ENCODE measurements at places on chromosomes 2 and 18.

DNA sequence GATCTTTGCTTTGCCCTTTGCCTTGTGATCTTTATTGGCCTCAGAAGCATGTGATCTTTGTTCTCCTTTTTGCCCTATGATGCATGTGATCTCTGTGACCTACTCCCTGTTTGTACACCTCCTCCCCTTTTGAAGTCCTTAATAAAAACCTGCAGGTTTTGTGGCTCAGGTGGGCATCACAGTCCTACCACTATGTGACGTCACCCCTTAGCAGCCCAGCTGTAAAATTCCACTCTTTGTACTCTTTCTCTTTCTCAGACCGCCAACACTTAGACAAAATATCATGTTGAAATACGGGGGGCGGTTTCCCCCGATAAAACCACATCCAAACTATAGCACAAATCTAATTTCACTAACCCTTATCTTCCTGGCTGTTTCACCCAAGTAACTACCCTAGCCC lies 76.7 kb upstream of the RAPGEF4 start:
- no peak for DNase-seq

GRCh38 chr2:28997237-28997846 lies 16.2 kb downstream of the TOGARAM2 start:
- DNase-seq, result no peak

DNA sequence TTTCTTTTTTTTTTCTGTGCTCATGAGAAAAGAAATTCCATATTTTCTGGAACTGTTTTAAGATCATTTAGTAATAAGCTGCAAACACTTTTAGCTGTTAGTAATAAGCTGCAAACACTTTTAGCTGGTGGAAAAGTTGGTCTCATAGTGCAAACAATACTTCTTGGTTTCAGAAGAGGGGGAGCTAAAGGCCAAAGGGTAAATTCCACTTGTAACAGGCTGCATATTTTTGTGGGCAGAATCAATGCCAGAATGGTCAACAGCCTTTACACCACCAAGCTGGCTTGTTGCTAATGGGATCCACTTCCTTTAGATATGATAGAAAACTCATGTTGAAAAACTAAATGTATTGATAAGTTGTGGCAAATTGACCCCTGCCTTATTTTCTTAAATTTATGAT lies 356.8 kb downstream of the NR4A2 start:
- DNase-seq, result no peak

DNA sequence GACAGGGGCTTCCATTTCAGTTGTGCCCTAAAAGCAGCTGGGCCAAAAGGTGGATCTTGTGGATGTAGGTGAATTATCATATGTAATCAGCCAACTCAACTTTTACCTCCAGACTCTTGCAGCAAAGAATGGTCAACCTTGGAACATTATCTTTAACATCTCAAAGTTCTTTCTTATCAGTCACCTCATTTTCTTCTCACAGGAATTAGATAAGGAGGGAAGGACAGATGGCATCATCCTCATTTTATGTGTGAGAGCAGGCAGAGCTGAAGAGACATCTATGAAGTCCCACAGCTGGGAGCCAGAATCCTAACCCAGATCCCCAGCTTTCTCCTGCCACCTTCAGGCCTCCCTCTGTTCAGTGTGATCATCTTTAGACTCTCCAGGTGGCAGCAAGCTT lies 182.1 kb downstream of the MGAT5 start:
- no peak for DNase-seq

DNA sequence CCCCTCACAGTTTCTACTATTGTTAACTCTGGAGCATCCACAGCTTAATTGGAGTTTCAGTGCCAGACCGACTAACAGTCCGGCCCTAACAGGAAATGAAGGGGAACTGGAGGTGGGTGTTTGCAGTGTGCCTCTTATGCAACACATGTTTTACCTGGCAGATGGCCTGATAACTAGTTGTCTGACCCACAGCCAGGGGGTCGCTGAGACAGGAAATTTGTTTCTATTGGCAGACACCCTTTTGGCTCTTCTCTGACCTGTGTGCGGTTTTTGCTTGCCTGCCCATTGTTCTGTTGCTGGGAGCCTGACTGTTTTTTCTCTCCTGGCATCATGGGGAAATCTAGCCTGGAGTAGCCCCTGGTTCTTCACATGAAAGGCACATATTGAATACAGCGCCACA lies 1329.8 kb downstream of the DSC3 start:
- no peak for DNase-seq

- DNase-seq, result no peak
Observed at GRCh38 chr2:43950383-43951008, 45.3 kb downstream of the LRPPRC start.

- DNase-seq, result peak; percentile 14
Observed at GRCh38 chr18:57837917-57838548, 34.9 kb upstream of the ATP8B1 start.

DNA sequence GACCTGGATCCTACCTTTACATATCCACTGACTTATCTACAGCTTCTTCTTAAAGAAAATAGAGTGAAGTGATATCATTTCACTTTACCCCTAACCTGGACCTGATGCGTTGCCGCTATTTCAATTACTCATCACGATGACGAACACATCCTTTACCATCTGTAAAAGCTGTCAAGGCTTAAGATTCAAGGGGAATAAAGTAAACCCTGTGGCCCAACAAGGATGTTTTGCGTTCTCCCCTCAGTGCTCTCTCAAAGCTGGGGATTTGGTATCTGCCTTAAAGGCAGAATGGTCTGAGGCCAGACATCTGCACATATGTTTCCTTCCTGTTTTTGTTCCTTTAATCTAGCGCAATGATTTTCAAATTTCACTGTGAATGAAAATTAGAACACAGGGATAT lies 100.1 kb upstream of the KLF7 start:
- no peak for DNase-seq

- DNase-seq, result no peak
Observed at GRCh38 chr18:27428716-27429475, 243.8 kb upstream of the CHST9 start.

- DNase-seq, result no peak
Observed at GRCh38 chr2:100237163-100237562, 85.1 kb downstream of the LONRF2 start.

DNA sequence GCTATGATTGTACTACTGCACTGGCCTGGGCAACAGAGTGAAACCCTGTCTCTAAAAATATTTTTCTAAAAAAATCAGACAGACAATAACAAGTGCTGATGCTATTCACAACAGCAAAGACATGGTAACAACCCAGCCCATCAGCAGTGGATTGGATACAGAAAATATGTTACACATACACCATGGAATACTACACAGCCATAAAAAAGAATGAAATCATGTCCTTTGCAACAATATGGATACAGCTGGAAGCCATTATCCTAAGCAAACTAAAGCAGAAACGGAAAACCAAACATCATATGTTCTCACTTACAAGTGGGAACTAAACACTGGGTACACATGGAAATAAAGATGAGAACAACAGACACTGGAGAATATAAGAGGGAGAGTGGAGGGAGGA lies 19.9 kb downstream of the FAM161A start:
- DNase-seq, result no peak

DNA sequence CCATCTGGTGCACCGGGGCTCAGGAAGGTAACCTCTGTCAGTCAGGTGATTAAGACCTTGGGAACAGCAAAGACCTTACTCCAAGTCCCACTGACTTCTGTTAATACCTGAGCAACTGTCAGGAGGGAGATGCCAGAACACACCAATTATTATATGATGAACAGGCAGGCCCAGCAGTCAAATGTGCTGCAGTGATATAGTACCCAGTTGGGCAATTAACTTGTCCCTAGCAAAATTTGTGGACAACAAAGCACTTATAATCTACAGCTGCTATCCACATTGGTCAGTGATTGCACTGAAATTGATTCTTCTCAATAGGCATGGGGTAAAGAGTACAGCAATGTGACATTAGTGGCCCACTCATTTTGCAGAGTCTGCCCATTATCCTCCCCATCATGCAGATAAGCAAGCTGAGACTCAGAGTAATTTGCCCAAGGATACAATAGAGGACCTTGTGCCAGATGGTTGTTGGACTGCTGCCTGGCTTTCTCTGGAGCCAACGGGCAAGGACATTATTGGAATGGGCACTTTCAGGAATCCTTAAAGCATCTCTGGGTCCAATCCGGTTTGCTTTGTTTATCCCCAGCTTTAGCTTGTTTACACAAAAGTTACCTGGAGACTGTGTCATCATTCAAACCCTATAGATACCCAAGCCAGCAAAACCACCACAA lies 147.6 kb downstream of the CCBE1 start:
- DNase-seq, result no peak

DNA sequence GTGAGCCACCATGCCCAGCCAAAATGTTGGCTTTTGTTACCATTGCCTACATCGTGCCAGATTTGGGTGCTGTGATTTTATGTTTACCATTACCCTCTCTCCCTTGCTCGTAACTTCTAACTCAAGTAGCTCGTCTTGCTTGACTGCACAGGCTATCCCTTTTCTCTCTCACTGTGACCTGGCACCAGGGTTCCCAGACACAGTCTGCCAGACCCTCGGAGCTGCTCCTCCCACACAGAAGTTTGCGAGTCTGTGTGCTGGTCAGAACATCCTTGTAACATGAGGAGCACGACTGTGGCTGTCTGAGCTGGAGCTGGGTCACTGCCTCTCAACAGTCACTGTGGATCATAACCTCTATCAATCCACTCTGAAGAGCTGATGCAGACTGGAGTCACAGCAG lies 152.5 kb upstream of the ACKR3 start:
- no peak for DNase-seq

- DNase-seq, result no peak
Observed at GRCh38 chr18:76604108-76604934, 109.3 kb upstream of the ZNF516 start.

DNA sequence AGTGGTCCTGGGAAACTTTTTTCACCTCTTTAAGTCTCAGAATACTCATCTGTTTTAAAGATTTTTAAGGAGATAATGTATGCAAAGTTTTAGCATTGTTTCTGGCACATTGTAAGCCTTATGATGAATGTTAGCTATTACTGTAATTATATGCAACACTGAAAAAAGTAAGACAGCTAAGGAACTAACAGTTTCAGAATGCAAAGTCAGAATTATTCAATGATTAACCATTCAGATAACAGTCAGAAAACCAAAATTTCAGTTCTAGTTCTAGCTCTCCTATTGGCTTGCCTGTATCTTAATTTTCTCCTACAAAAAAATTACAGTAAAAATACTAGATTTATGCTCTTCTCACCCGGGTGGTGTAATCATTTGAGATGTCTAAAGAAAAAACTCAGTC lies 101.1 kb downstream of the SLC4A10 start:
- DNase-seq, result no peak

DNA sequence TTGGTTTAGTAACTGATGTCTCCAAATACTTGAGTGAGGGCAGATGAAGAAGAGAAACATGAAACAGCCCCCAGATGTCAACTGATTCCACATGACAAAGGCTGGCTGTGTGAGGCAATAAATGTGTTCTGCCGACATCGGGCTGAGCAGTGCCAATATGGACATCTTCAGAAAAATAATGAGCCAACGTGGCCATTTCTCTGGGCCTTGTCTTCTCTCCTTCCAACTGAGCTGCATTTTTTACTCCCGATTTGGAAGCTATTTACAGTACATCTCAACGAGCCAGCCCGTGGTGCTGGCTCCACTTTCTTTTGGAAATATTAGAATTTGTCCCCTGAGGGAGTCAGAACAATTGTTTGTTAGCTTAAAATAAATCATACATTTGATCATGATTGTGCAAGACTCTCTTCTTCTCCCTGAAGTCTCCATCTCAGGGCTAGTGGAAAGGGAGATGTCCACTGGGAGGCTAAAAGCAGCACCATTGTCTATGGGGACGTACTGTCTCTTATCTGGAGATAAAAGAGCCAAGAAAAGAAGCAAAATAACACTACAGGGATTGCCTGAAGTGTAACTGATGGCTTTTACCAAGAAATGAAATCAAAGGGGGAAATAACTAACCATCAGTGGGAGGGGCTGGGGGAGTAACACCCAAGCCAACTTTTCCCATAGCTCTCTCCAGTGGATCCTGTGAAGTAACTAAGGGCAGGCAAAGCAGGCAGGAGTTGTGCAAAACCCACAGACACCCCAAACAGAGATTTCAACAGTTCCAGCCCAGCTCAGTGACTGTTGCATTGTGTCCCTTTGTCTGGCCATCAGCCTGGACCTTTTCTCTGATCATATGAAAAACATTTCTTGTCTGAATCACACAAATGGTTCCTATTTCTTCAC lies 114.8 kb downstream of the RDH14 start:
- no peak for DNase-seq

DNA sequence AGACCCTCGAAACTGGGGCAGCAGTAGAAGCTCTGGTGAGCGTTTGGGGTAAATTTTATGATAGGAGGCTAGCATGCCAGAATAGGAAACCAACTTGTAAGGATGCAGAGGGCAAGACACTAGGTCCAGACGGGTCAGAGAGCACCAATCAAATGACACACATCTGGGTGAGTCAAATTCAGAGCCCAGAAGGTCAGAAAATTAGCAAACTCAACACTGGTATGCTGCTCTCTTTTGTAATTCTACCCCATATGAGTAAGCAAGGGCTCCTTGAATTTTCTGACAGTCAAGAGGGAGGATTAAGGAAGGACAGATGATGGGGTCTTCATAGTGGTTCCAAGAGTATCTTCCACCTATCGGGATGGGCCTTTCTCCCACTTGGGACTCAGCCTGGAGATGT lies 209.8 kb downstream of the BCL2 start:
- DNase-seq, result no peak

DNA sequence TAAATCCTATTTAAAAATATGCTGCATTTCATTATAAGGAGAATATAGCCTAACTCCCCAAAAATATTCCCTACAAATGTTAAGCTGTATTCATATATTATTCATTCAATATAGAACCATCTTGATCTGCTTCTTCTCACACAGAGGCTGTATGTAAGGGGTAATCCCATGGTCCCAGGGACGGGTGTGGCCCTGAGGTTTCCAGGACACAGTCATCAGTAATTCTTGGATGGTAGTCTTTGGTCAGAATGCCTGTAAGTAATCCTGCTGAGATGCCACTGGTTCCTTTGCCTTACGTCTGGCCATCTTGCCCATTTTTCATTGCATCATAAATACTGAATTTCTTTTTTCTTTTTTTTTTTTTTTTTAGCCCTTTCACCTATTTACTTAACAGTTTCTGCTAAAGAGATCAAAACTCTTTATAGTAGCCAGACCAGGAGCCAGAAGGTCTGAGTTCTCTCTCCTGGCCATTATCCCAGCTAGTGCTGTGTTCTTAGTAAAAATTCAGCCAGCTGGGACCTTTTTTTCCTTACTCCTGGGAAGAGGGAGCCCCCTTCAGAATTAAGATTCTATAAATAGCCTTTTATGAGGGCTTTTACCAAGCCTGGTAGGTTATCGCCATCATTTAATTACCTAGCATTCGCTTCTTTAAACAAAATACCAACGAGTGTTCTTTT lies 134.9 kb downstream of the SOX11 start:
- DNase-seq, result no peak

- no peak for DNase-seq
Observed at GRCh38 chr2:210363261-210363660, 48.3 kb upstream of the MYL1 start.

- peak; percentile 56 for DNase-seq
Observed at GRCh38 chr2:97718051-97718882, 4.9 kb downstream of the ZAP70 start.

DNA sequence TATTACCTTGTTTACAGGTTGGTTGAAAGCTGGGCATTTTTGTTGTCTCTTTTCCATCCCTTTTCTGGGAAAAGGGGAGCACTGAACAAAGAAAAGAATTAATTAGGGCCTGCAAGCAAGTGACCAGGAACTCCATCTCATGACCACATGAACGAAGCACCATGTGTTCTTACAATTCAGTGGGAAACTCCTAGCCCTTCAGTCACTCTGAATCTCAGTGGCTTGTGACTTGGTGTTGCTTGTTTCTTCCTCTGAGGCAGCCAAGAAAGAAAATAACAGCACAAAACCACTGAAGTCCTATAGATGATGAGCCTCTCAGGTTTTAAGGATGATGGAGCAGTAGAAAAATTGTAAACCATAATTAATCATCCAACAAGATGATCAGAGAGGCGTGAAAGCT lies 129.1 kb upstream of the CAB39 start:
- DNase-seq, result no peak

Measured in activated T-helper 9 cell treated with anti-CD3 and anti-CD28 coated beads, Interleukin-2, amount 50 U/mL, for 16 hours (primary cell).